Tibial nerve (tissue), 4 donors: ENCODE measurements at places on chromosomes 11 and 22. TPM values are rescaled to one million over a fixed set of nuclear protein-coding genes. Genes with fewer than 3 reads are reported as not detected.

The BAIAP2L2 gene
- 2.7 TPM for total RNA-seq

The UBQLN3 gene
- total RNA-seq = 0.84 TPM

- no peaks in the 10 kb centered on the region for H3K4me1 ChIP-seq
- no peak for DNase-seq
- H3K27me3 ChIP-seq = no peaks in the 10 kb centered on the region
- H3K27ac ChIP-seq = no peak overlapping the region
Observed at GRCh38 chr11:94932503-94932902, 40.9 kb downstream of the CWC15 start.

- H3K27me3 ChIP-seq = no peaks in the 10 kb centered on the region
- no peak overlapping the region for H3K4me3 ChIP-seq
- H3K27ac ChIP-seq = no peak overlapping the region
- no peaks in the 10 kb centered on the region for H3K36me3 ChIP-seq
- no peak for DNase-seq
- no peaks in the 10 kb centered on the region for H3K4me1 ChIP-seq
Observed at GRCh38 chr11:86395061-86395551, 20.4 kb downstream of the CCDC81 start.

- DNase-seq = no peak
- H3K36me3 ChIP-seq = no peaks in the 10 kb centered on the region
- H3K4me3 ChIP-seq = no peak overlapping the region
- no peaks in the 10 kb centered on the region for H3K27me3 ChIP-seq
- H3K27ac ChIP-seq = no peak overlapping the region
Observed at GRCh38 chr11:55719608-55720160, 53.6 kb upstream of the OR5D13 start.

- no peak overlapping the region for H3K4me3 ChIP-seq
- DNase-seq = no peak
- no peaks in the 10 kb centered on the region for H3K27me3 ChIP-seq
- H3K27ac ChIP-seq = no peak overlapping the region
- no peaks in the 10 kb centered on the region for H3K4me1 ChIP-seq
Observed at GRCh38 chr11:1012740-1013630, 23.5 kb downstream of the MUC6 start.

DNA sequence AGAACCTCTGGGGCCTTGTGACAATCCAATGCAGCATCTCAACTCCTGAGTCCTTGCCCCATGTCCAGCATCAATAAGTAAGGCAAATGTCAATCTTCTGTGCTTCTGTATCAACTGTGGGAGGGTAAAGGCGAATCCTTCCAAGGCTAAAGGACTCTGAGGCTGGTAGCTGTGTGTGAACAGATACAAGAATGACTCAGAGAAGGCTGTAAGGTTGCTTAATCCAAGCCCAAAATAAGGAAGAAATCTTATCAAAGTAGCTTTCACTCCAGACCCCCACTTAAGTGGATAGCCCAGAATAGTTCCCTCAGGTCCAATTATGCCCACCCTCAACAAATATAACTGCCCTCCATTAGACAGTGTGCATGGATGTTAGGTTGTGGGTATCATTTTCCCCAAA lies 28.1 kb upstream of the SCGB1A1 start:
- no peak overlapping the region for H3K27ac ChIP-seq
- peaks cover 7% of the 10 kb centered on the region for H3K4me1 ChIP-seq
- no peaks in the 10 kb centered on the region for H3K27me3 ChIP-seq
- H3K4me3 ChIP-seq = no peak overlapping the region
